ENCODE measurements at places on chromosomes 12 and 14. TPM values are rescaled to one million over a fixed set of nuclear protein-coding genes. Genes with fewer than 3 reads are reported as not detected.

Gene CD163
- 9.4 TPM for polyA plus RNA-seq

Gene RNF212B
- polyA plus RNA-seq: 1.6 TPM

Gene PRR13
- polyA plus RNA-seq: 200 TPM

Gene MGP
- 38.2 TPM for polyA plus RNA-seq

Gene EMP1
- polyA plus RNA-seq: 106 TPM

Gene CELA1
- not detected for polyA plus RNA-seq

Gene EML5
- polyA plus RNA-seq: 2.8 TPM

Gene CD27
- polyA plus RNA-seq: 0.31 TPM

Gene NELL2
- polyA plus RNA-seq: 18.4 TPM

Gene KLRC2
- polyA plus RNA-seq: 0.54 TPM

All from right renal cortex interstitium (tissue), 3 donors.